ENCODE measurements at places on chromosomes 2 and 18.

- DNase-seq: no peak
Measured at GRCh38 chr18:59848002-59848401, 51.8 kb upstream of the PMAIP1 start.

GRCh38 chr2:54704688-54705605 is 18.5 kb upstream of the EML6 start:
- DNase-seq: peak; percentile 37

GRCh38 chr2:207182911-207183310 is 17.2 kb upstream of the KLF7 start:
- no peak for DNase-seq

- no peak for DNase-seq
Measured at GRCh38 chr2:156800781-156801361, 364.7 kb downstream of the GPD2 start.

- no peak for DNase-seq
Measured at GRCh38 chr2:207230261-207231105, 64.7 kb upstream of the KLF7 start.

DNA sequence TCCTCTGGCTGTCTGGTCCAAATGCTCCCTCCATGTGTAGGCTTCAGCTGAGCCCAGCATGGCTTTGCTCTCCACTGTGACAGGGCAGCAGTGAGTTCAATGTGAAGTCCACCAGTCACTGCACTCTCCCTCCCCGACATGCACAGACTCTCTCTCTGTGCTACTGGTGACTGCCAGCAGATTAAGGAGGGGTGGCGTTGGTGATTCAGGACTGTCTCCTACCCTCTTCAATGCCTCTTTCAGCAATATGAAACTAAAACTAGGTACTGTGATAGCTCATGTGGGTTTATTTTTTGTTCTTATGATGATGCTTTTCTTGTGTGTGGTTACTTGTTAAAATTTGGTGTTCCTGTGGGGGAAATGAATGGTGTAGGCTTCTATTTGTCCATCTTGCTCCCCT is 201.0 kb upstream of the RBMS1 start:
- DNase-seq: no peak

DNA sequence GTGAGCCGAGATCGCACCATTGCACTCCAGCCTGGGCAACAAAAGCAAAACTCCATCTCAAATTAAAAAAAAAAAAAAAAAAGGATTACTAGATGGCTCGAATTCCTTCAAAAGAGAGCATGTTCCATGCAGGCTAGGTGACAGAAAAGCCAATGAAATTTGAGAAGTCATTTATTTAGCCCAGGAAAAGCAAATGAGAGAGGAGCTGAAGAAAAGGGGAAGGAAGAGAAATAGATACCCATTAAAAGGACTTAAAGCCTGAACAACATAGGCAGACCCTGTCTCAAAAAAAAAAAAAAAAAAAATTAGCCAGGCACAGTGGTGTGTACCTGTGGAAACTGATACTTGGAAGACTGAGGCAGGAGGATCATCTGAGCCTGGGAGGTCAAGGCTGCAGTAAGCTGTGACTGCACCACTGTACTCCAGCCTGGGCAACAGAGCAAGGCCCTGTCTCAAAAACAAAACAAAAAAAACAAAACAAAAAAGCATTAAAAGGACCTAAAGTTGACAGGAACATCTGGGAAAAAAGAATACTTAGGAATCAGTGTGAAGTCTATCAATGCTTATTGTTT is 11.1 kb downstream of the SEPTIN10 start:
- no peak for DNase-seq

DNA sequence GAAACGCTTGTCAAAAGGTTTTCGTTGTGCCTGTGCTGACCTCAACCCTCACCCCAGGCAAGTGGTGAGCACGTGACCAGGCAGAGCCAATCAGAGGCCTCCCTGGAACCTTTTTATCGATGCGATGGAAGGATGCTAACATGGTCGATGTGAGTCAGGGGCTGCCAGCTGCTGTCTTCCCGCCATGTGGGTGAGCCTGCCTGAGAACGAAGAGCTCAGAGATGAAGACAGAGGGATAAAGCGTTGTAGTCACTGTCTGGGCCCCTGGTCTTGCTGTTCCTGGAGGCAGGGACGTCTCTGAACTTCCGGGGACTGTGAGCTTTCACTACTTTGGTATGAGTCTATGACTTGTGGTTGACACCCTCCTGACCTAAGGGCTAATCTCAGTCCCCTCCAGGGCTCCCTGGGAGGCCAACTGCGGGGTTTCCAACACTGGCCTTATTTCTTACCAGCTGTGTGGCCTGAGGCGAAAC is 18.6 kb downstream of the DNMT3A start:
- no peak for DNase-seq

- no peak for DNase-seq
Measured at GRCh38 chr2:75342504-75343175, 143.3 kb upstream of the TACR1 start.

GRCh38 chr2:48750128-48750739 is 5.3 kb downstream of the LHCGR start:
- DNase-seq: no peak

GRCh38 chr2:85753525-85754312 is at the start of gene ATOH8:
ATOH8 (plus strand) TSS chr2:85753991; CDS start chr2:85754190, 199 bp downstream.
- no peak for DNase-seq

GRCh38 chr18:22094358-22094734 is 75.0 kb upstream of the GATA6 start:
- no peak for DNase-seq

DNA sequence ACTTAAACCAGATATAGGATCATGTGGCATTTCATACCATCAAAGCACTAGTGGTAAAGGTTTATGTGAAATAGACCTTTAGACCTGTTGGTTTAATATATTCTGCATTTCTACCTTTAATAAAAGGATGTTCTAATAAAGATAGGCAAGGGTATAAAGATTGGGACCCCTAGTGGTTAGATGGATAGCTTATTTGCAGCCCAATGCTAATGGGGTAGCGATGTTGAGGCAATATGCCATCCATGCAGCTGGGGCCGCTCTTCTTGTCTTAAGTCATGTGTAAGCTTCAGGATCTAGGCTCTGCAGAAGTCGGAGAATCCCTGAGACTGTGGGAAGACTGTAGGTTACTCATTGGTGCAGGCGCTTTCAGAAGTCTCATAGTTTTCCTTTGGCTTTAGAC is 114.9 kb downstream of the ICOS start:
- DNase-seq: no peak

GRCh38 chr2:117943013-117943672 is 70.7 kb downstream of the CCDC93 start:
- DNase-seq: peak; percentile 80

DNA sequence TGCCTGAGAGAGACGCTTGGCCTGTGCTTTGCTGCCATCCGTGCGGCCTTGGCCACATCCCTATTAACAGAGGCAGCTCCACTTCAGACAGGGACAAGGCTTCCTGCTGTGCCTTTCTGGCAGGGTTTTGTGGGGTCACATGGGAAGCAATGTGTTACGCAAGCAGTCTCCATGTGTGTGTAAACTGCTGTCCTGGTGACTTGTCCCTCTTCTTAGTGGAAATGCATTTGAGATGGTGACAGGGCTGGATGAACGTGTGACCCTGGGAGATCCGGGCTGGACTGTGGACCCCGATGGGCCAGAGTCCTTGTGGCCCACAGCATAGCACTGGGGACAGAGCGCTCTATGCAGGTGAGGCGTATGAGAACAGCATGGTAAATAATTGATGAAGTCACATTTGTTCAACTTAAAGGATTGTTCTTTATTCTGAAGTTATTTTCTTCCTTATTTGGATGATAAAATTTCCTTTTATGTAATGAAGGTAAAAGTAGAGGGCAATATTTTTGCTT is 23.2 kb downstream of the ASB1 start:
- DNase-seq: peak; percentile 74

DNA sequence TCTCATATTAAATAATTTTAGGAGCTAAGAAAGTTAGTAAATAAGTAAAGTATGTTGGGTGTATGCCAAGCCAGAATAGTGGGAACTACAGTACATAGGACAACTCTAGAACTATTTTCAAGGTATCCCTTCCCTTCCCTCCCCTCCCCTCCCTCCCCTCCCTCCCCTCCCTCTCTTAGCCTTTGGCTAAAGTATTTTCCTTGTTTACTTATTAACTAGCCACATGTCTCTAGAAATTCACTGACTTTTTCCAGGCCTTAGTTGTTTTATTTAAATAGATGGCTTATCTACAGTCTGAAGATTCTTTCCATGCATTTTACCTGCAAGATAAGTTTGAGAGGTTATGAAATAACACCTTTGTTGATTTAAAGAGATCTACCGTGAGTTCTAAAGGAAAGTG is 402.1 kb downstream of the PARD3B start:
- DNase-seq: no peak

- DNase-seq: no peak
Measured at GRCh38 chr2:26875065-26875634, 27.2 kb downstream of the DPYSL5 start.

GRCh38 chr2:182319556-182320505 is 107.0 kb downstream of the PDE1A start:
- peak; percentile 14 for DNase-seq

GRCh38 chr2:82731824-82732223 is 1727.3 kb downstream of the SUCLG1 start:
- DNase-seq: no peak

- no peak for DNase-seq
Measured at GRCh38 chr18:31217038-31217849, 54.6 kb upstream of the DSC1 start.

- DNase-seq: no peak
Measured at GRCh38 chr2:1683297-1683696, 61.0 kb downstream of the PXDN start.

- no peak for DNase-seq
Measured at GRCh38 chr2:95372845-95373244, 29.7 kb upstream of the FAHD2A start.

- DNase-seq: no peak
Measured at GRCh38 chr2:37753758-37754157, 82.3 kb upstream of the CDC42EP3 start.

DNA sequence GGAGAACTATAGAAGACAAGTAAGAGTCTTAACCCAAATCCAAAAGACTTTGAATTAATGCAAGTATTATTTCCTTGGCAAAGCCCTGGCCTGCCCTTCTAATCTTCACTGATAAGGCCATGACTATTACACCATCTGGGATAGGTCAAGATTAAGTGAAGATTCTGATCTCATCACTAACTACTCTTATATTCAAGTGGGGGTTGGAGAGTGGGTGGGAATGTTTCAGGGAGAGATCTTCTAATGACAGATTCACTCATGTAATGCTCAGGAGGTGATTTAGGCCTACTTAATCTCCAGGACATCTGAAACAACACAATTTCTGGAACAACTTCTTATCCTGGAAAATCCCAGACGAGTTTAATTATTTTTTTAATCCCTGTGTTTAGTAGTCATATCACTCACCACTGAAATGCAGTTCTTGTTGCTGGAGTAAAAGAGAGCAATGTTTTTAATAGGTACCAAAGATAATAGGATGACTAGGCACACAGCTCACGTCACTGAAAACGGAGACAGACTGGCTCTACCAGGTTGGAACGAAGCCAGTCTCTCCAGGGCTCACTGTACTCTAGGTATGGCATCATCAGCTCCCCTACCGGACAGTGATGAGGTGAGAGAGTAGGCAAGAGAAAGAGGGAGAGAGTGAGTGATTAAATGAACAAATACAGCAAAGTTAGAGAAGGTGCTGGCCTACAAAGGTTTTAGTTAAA is 133.1 kb downstream of the NCKAP5 start:
- DNase-seq: no peak

- DNase-seq: no peak
Measured at GRCh38 chr18:57352761-57353136, 392 bp downstream of the ST8SIA3 start.

GRCh38 chr2:126634273-126634861 is 21.6 kb upstream of the GYPC start:
- no peak for DNase-seq

GRCh38 chr2:71720596-71721361 is 267.4 kb downstream of the DYSF start:
- DNase-seq: no peak

- no peak for DNase-seq
Measured at GRCh38 chr18:74500372-74500771, 4.2 kb downstream of the CNDP2 start.

DNA sequence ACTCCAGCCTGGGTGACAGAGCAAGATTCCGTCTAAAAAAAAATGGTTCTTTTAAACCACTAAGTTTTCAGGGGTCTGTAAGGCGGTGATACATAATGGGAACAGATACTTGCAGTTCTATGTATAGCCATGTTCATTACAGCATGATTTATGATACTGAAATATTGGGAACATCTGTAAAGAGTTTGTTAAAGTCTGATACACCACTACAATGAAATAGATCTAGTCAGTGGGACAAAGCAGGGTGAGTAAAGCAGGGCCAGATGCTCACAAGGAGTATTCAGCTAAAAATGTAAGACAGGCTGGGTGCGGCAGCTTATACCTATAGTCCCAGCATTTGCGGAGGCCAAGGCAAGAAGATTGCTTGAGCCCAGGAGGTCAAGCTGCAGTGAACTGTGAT is 6.2 kb upstream of the ING5 start:
- no peak for DNase-seq

DNA sequence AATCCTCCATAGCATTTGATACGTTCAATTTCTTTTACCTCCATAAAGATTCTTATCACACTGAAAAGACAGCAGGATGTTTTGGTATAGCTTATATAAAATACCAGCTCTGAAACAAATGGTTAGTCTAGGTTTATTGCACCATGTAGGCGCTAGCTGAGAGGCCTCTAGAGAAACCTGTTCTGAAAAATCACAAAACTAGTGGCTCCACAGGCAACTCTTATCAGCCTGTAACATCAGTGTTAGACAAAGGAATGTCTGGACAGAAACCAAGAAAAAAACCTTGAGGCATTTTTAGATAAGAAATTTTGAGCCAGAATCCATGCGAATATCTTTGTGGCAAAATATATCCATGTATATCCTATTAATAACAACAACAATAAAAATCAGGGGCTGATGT is 440.4 kb upstream of the MAP2 start:
- no peak for DNase-seq

GRCh38 chr2:12613137-12613835 is 103.5 kb upstream of the TRIB2 start:
- DNase-seq: no peak
